Activated gamma-delta T cell treated with Interleukin-2 at 50 U/mL for 16 hours (primary cell): ENCODE measurements at places on chromosomes 2 and 18.

DNA sequence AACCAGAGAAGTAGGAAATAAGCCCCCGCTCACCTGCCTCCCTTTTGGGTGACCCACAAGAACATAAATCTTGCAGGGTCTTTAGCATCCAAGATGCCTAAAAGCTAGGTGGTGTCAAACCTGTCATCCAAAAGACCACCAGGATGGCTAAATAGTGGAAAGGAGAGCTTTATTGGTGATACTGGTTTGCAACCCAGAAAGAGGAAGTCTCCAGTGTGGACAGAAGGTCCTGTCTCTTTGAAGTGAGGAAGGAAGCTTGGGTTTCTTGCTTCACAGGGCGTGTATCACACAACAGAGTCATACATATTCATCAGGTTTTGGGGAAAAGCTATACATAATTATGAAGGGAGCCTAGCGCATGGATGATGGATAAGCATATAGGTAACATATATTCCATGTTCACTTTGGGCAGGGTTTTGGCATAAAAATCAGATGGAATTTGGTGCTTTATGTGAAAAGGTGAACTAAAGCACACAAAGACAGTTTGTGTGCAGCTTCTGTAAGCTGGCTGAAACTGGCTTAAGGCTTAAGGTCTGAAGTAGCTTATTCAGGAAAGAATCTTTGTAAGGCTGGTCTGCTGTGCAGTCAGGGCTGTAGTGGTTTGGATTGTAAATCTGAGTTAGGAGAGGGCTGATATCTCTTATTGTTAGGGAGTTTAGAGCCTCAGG, 102.2 kb upstream of the MSH2 start:
- DNase-seq = no peak

DNA sequence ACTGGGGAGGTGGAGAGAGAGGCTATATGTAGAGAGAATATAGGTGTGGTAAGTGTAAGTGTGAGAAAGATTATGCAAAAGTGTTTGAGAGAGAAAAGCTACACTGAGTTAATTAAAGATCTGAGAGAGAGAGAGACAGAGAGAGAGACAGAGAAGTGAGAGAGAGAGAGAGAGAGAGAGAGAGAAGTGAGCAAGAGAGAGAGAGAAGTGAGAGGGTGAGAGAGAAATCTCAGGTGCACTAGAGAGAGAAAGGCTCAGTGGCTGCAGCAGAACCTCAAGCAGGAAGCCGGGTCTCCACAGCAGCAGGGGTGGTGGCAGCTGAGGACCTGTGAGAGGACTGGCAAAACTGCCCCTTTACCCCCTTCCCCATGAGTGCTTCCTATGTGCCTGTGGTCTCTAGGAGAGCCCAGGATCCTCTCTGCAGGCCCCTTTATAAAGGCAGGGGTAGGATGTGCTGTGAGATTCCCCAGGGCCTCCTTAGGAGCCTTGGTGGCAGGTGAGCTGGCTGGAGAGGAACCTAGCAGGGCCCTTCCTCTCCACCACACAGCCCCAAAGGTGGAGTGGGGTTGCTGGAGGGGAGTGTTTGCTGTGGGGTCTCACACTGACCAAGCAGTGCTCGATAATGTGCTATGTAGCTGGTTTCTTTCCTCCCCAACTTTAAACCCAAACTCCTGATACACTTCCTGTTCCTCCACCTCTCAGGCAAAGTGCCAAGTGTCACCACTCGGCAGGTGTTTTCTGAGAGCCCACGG, 52.6 kb downstream of the SLC4A5 start:
- DNase-seq = peak; percentile 41

GRCh38 chr2:112646102-112646719, 472 bp downstream of the SLC20A1 start:
- DNase-seq = peak; percentile 32

- DNase-seq = no peak
These were observed 61.8 kb downstream of the NRP2 start for GRCh38 chr2:205744074-205744591.

GRCh38 chr18:7598167-7599047, 31.3 kb downstream of the PTPRM start:
- DNase-seq = no peak

- no peak for DNase-seq
These were observed 84.5 kb downstream of the ABI2 start for GRCh38 chr2:203412546-203413331.

DNA sequence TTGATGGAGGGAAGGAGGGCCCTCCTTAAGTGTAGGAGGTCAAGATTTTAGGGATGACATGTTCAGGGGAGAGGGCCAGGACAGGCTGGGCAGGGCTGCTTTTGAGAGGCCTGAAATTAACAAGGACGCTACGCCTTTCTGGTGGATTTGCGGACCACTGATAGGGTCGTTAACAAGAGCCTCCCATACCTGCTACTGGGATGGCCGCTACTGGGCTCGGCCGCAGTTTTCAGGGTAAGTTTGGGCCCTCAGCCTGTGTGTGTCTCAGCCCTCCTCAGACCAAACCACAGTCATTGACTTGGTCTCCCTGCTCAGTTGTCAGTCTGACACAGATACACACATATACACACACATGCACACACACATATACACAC, 180.9 kb downstream of the SMAD2 start:
- DNase-seq = no peak

DNA sequence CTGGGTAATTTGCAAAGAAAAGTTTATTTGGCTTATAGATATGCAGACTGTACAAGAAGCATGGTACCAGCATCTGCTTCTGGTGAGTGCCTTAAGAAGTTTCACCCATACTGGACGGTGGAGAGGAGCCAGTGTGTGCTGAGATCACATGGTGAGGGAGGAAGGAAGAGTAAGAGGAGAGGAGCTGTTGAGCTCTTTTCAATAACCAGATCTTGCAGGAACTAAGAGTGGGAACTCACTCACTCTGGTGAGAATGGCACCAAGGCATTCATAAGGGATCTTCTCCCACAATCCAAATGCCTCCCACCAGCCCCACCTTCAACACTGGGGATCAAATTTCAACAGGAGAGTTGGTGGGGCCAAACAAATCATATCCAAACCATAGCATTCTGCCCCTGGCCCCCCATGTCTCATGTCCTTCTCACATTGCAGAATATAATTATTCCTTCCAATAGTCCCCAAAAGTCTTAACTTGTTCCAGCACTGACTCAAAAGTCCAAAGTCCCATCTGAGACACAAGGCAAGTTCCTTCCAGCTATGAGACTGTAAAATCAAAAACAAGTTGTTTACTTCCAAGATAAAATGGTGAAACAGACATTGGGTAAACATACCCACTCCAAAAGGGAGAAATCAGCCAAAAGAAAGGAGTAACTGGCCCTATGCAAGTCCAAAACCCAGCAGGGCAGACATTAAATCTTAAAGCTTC, 11.7 kb upstream of the TMEM37 start:
- DNase-seq = no peak

- DNase-seq = no peak
These were observed 6.2 kb downstream of the PELI1 start for GRCh38 chr2:64137996-64138395.

DNA sequence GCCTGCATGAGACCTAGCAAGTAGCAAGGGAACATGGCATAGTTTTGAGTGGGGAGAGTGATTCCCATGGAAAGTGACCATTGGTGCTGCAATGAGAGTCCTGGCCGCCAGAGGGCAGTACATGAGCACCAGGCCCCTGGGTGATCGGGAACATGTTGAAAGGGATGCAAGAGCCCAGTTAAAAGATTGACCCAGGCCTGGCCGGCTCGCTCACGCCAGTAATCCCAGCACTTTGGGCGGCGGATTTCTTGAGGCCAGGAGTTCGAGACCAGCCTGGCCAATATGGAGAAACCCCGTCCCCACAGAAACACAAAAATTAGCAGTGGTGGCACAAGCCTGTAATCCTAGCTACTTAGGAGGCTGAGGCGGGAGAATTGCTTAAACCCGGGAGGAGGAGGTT, 22.2 kb downstream of the FAP start:
- DNase-seq = peak; percentile 59

DNA sequence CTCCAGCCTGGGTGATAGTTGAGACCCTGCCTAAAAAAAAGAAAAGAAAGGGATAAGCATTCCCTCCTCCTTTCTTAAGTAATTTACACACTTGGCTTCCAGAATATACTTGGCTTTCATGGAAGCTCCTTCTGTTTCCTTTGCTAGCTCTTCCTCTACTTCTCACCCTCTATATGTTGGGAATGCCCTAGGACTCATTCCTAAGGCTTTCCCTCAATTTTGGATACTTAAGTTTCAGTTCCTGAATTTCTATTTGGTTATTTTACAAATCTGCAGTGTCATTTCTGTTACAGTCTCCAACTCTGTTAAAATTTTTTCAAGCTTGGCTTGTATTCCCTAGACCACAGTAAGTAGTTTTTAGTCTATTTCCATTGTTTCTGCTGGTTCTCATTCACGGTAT, 23.6 kb downstream of the SP3 start:
- no peak for DNase-seq

DNA sequence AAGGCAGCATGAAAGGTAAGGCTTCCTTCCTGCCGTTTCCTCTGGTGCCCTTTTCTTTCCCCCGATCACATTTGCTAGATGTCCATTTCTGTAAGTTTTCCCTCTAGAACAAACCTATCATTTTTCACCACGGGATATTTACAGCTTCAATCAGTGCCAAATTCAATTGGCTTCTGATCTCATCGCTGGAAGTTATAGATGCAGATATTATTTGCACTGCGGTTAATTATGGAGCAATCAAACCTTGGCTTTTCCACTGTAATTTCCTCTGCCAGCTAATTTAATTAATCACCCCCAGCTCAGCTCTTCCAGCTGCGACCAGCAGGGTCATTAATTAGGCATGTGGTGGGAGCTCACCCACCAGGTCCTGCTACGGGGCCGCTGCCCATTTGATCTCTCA, 86.1 kb downstream of the GBX2 start:
- no peak for DNase-seq

GRCh38 chr2:70192516-70192915, 1.7 kb upstream of the C2orf42 start:
- DNase-seq = no peak

- DNase-seq = no peak
These were observed 69.4 kb upstream of the MMADHC start for GRCh38 chr2:149656996-149657395.

GRCh38 chr2:180367815-180368214, 360.7 kb upstream of the CWC22 start:
- DNase-seq = no peak

- DNase-seq = no peak
These were observed 735.2 kb downstream of the MBD2 start for GRCh38 chr18:53489266-53489665.

GRCh38 chr2:112733871-112734270, 13.1 kb downstream of the NT5DC4 start:
- DNase-seq = no peak

- no peak for DNase-seq
These were observed 368.4 kb upstream of the SLC8A1 start for GRCh38 chr2:40820319-40820718.

DNA sequence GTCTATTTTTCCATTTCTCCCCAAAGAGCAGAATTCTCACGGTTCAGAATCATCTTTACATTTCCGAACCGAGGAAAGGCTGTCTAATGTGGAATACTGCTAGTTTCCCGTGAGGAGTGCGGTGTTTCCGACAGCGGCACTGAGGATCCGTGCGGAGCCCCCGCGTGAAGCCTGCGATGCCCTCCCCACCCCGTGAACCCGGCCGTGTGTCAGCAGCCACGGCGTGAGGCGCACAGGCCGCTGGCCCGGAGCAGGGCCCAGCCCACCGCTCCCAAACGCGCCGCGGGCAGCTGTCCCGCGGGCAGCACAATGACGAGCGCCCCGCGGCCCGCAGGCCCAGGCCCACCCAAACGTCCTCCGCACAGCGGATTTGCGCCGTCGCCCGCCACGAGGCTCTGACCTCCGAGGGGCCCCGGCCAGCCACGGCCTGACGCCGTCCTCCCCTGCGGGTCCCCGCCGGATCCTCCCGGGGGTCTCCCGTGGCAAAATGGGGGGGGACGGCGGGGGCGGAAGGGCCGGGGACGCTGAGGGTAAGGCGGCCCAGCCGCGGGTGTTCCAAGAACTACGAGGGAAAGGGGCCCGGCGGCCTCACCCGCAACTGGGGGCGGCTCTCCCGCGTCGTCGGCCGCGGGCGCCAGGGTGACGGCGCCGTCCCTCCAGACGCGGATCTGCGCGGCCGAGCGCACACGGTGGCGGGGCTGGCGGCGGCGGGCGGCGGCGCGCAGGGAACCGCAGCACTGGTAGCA, 796 bp downstream of the SPIRE1 start:
- peak; percentile 4 for DNase-seq

DNA sequence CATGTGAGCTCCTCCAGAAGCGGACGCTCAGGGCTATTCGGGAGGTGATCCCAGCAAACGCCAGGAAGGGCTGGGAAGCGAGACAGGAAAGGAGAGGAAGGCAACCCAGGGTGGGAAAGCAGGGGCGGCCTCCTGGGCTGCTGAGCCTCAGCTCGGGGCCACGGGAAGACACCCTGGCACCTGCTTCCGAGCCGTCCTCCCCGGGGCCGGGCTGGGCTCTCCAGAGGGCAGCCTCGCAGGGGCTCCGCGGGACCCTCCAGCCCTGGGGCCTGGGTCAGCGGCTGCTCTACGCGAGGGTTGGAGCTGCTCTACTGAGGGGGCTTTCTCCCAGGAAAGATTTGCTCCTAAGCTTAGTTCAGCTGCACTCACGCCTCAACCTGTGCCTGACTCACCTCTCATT, 34.0 kb downstream of the TIMM21 start:
- no peak for DNase-seq

- DNase-seq = no peak
These were observed 134.4 kb upstream of the ID2 start for GRCh38 chr2:8547284-8548064.

DNA sequence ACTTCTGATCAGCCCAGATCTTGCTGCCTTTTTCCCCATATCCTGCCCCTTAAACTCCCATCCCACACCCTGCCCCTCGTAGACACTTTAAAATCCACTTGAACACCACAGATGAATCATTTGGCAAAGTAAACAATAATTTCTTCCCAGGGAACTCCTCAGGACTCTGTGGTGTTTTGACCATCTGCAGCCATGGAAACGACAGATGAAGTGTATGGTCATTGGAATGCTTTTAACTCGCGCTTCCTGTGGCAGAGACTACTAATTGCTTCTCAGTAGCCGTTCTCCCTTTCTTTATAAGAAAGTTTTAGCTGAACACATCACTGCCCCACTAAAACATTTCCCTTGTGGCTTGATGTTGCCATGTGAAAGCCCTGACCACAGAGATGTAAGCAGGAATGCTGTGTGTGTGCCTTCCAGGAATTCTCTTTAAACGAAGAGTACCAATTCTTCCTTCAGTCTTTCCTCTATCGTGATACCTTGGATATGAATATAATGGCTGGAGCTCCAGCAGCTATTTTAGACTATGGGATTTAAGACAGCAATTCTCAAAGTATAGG, 92.7 kb upstream of the PARD3B start:
- no peak for DNase-seq
